NCI-H2171 (cell line): ENCODE measurements at places on chromosomes 7 and 10.

- DNase-seq, result no peak
Observed at GRCh38 chr10:30940256-30940655, 91.4 kb downstream of the ZNF438 start.

- DNase-seq, result no peak
Observed at GRCh38 chr7:84568781-84569180, 374.2 kb upstream of the SEMA3A start.

DNA sequence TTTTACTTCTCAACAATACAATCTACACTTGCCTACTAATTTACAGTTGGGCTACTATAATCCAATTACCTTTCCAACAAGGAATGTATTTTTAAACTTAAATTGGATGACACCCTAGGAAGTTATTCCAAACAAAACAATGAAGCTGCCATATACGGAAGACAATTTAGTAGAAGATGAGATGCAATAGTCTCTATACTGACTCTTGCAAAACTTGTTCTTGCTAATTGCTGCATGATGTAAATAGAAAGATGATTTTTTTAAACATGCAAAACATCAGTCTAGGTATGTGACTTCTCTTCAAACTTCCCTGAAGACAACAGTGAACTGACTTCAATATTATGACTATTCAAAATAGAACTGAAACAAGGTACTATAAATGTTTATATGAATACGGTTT, 17.6 kb downstream of the NT5C3A start:
- no peak for DNase-seq

DNA sequence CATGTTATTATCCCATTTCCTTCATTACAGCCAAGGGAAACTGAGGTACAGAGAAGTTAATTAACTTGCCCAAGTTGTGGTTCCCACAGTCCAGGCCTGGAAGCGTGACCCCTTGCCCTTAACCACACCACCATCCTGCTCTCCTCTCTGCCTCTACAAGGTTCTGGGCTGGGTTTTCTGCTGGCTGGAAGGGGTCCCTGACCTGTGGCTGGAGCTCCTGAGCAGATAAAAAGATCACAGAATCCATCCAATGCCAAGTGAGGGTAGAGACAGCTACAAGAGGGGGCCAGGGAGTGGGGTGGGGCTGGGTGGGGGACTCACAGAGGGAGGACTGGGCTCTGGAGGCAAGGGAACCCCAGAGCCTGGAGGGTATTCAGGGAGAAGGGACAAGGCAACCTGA, 9.7 kb downstream of the ASB10 start:
- DNase-seq, result no peak

GRCh38 chr10:89475591-89475998, 59.8 kb downstream of the SLC16A12 start:
- no peak for DNase-seq

- no peak for DNase-seq
Observed at GRCh38 chr10:56449770-56450169, 88.7 kb upstream of the ZWINT start.

- no peak for DNase-seq
Observed at GRCh38 chr10:61052469-61053205, 108.7 kb upstream of the RHOBTB1 start.

- DNase-seq, result no peak
Observed at GRCh38 chr10:677038-677437, 12.4 kb downstream of the DIP2C start.

DNA sequence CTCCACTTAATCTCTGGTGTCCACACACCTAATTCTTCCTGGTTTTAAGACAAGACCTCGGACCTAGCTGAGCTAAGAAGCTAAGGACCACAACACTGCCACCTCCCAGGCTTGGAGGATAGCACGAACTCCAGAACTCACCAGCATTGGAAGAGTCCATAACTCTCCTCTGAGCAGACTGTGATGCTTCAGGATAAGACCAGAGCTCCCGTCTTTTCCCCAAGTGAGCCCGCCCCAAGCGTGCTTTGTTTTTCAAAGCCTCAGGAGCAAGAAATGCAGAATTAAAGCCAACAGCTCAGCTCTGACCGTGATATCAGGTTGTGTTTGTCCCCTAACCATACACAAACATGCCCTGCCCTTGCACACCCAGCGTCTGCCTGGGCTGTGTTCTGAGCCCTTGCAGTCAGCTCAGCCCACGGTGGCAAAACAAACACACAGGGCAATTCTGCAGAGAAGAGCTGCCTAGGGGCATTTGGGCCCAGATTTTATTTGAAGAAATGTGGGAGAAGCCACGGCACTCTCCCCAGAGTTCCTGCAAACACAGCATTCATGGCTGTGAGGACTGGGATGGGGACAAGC, 145.4 kb downstream of the WDR11 start:
- DNase-seq, result no peak

DNA sequence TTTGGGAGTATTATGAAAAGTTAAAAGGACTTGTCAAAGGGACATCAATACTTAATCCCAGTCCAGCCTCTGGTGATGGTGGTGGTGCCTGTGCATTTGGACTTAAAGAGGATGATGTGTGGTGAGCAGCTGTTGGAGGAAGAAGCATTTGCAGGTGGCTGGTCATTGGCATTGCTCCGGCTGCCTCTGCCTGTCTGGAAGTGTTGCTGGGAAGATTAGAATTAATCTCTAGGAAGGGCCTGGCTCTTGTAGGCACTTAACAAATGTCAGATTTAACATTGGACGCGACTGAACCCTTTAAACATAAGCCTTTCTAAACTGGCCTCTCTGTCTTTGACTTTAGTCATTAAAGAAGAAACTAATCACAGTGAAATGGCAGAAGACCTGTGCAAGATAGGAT, 58.8 kb downstream of the FIGNL1 start:
- DNase-seq, result no peak

GRCh38 chr7:134512271-134512670, 15.1 kb upstream of the AKR1B10 start:
- DNase-seq, result no peak
